Left ventricle myocardium superior (tissue), 1 donor: ENCODE measurements at places on chromosomes 11 and 22. TPM values are rescaled to one million over a fixed set of nuclear protein-coding genes. Genes with fewer than 3 reads are reported as not detected.

Gene SLC5A4
- not detected for total RNA-seq

Gene SHANK3
- total RNA-seq = 22.9 TPM

Gene NLRP10
- total RNA-seq = not detected

Gene ADM2
- not detected for total RNA-seq

Gene OR56A5
- not detected for total RNA-seq

GRCh38 chr22:43302531-43303041 is 40.6 kb downstream of the SCUBE1 start:
- no peak for DNase-seq

- DNase-seq = no peak
These were observed 33.1 kb upstream of the ETS1 start for GRCh38 chr11:128620309-128621100.

GRCh38 chr11:69670158-69670845 is 4.9 kb downstream of the LTO1 start:
- peak; percentile 89 for DNase-seq

DNA sequence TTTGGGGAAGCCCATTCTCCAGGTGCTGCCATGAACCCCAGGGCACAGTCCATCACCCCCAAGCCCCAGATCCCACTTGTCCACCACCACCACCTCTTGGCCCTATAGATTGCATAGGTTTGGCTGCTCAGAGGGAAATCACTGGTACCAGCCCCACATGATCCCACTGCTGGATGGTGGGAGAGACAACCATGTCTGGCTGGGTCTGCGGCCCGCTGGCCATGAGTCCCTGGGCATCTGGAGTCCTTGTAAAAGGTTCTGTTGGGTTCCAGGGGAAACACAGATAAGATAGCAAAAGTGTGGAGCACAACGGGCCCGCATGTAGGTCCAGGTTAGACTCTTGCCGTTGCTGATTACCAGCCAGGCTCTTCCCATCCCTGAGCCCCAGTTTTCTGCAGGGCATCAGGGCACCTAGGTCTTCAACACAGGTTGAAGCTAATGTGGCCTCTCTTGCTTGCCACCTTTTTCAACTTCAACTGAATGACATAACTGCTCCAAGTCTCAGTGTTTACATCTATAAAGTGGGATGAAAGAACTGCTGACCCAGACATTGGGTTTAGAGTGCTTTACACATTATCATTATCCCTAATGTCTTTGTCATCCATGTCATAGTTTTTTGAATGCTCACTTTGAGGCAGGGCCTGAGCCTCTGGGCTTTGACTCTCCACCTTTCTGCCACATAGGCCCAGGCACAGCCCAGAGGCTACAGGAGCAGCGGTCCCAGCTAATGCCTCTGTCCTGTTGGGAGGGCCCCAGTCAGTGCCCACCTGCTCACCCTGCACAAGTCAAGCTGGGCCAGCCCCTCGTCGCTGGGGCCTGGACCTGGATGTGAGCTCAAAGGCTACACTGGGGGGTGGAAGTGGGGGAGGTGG is 1.0 kb upstream of the TANGO2 start:
- DNase-seq = no peak

DNA sequence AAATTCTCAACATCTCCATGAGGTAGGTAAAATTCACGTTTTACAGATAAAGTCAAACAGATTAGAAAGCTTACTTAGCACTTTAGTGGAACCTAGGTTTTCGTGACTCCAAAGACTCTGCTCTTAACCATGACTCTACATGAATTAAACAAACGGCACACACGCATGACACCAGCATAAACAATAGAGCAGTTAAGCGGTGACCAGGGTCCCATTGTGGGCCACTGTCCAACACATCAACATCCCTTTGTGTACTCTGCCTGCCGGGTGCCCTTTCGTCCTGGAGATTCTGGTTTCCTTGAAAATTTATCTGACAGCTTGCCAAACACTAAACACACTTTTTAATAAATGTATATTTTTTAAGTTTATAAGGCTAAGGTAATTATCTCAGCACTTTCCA is 941.7 kb downstream of the OPCML start:
- no peak for DNase-seq

GRCh38 chr11:12239396-12239795 is 129.0 kb downstream of the MICAL2 start:
- no peak for DNase-seq
